EL (cell line): ENCODE measurements at places on chromosomes 2 and 18.
A peak's percentile ranks its signal among the peaks of the same experiment; 100 is the strongest.

DNA sequence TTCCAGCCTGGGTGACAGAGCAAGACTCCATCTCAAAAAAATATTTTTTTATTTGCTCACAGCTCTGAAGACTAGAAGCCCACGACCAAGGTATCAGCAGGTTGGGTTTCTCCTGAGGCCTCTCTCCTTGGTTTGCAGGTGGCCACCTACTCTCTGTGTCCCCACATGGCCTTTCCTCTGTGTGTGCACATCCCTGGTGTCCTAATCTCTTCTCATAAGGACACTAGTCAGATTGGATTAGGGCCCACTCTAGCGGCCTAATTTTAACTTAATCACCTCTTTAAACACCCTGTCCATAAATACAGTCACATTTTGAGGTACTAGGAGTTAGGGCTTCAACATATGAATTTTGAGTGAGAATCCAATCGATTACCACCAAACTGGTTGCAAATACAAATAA, 2.0 kb upstream of the RAB3GAP1 start:
- no peak for DNase-seq

GRCh38 chr18:74496508-74497323, 553 bp downstream of the CNDP2 start:
- DNase-seq = peak; percentile 65

DNA sequence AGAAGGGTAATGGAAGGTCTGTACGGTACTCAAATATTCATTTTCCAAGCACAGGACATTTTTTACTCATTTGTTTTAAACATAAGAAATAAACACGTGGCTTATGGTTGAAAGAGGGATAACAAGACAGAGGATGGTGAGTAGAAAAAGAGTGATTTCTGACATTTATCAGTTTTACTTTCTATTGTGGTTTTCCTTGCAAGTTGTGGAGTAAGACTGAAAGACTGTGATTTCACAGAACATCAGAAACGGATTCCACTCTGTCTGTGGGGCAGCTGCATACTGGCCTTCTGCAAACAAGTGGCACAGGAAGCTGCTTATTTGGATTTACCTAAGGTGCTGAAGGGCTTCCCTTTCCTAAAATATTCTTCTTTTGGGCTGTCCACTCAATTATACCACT, 122.2 kb upstream of the ITGB6 start:
- no peak for DNase-seq

DNA sequence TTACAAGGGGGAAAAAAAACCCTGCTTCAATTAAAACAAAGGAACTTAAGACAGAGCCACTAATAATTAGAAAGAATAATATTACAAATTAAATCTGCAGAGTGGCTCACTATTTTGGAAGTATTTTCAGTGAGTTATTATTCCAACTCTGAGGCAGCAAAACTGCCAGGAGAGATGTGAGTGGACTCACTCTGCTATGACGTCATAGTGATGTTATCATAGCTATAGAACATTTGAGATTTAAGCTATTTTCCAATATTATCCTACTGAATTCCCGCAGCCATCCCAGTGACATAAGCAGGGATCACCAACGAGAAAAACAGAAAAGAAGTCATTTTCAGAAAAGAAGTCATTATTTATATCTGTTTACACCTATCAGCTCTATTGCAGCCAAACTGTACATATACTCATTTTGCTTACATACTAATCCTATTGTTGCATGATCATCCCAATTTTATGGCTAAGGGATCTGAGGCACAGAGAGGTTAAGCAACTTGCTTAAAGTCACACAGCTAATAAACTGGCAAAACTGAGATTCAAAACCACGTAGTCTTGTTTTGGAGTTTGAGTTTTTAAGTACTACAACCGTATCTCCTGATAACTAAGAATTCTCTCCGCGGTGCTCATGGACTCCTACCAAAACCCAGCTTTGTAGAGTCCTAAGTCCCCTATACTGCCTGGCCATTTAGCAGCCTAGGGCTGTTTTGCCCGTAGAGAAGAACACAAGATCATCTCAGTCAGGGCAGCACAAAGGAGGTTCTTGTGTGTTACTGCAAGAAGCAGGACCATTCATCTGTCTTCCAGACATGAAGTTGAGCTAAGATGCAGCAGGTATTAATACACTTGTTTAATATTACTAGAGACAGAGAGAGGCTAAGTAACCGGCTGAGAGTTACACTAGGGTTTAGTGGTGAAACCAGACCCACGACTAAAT, 299.8 kb downstream of the TCF4 start:
- no peak for DNase-seq

- DNase-seq = no peak
These were observed 55.3 kb upstream of the CHST9 start for GRCh38 chr18:27240383-27240782.

- peak; percentile 13 for DNase-seq
These were observed 1.3 kb upstream of the LRP2 start for GRCh38 chr2:169363560-169364150.

- DNase-seq = no peak
These were observed 234.3 kb downstream of the ALK start for GRCh38 chr2:29687121-29687520.

- no peak for DNase-seq
These were observed 187.3 kb downstream of the SNTG2 start for GRCh38 chr2:1137913-1138391.

DNA sequence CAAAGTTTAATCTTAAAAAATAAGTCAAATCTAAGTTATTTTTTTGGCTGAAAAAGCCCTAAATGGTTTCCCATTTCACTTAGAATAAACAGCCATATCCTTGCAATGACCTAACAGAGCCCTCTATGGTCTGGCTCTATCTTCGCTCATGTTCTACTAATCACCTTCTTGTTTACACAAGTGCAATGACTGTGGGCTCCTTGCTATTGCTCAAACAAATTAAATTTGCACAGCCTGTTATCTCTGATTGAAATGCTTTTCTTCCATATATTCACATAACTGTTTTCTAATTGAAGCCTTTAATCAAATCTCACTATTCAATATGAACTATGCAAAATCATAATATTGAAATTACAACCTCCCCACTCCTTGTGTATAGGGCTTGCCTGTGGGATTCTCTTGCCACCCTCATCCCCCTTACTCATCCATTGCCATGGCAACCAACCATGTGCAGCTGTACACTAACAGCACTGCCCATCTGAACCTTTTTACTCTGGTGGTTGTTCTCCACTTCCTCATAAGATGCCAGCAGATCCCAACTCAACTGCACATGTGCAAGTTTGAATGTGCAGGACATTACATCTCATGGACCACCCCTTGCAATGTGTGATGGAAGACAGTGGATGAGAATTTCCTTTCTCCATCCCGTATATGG, 1083.2 kb downstream of the SOCS6 start:
- no peak for DNase-seq

DNA sequence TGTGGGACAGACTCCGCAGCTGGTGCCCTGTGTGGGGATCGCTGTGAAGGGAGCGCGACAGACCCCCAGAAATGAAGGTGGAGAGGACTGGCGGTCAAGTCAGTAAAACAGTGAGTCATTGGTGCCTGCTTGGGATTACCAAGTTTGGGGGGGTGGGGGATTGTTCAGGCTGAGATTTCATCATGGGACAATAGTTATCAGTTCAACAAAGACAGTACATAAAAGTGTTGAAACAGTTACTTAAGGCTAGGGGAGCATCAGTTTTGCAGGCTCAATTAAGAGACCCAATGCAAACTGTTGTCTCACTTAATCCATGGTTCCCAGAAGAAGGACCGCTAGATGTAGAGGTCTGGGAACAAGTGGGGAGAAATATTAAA, 42.4 kb upstream of the PDK1 start:
- DNase-seq = no peak

- DNase-seq = no peak
These were observed 166.5 kb downstream of the RTP5 start for GRCh38 chr2:242035858-242036652.

DNA sequence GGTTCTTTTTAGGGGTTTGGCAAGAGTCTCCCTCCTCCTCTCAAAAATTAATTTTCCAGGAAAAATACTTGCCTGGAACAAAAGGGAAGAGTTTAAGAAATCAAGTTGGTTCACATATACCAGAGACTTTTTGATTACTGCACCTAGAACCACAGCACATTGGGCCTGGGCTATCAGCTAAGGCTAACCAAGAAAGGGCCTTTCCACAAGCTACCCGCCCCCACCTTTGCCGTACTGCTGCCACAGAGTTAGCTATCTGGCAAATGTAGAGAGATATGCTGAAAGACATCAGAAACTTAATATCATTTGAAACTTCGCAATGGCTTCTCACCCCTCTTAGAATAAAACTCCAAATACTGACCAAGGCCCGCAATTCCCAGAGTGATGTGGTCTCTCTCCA, 76.9 kb downstream of the AAK1 start:
- DNase-seq = no peak

DNA sequence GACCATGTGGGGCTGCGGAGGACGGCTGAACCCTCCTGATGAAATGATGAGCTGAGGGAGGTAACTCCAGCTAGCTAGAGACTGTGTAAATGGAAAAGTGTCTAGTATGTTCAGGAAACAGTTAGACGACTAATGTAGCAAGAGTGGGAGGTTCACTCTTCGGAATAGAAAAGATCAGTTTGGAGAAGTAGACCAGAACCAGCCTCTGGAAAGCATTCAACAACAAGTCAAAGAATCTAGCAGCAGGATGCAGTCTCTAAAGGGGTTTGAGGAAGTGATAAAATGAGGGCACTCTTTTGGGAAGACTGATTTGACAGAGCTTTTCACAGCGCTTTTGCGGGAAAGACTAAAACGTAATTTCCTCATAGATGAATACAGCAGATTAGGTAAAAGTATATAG, 79.6 kb downstream of the GAREM1 start:
- no peak for DNase-seq

DNA sequence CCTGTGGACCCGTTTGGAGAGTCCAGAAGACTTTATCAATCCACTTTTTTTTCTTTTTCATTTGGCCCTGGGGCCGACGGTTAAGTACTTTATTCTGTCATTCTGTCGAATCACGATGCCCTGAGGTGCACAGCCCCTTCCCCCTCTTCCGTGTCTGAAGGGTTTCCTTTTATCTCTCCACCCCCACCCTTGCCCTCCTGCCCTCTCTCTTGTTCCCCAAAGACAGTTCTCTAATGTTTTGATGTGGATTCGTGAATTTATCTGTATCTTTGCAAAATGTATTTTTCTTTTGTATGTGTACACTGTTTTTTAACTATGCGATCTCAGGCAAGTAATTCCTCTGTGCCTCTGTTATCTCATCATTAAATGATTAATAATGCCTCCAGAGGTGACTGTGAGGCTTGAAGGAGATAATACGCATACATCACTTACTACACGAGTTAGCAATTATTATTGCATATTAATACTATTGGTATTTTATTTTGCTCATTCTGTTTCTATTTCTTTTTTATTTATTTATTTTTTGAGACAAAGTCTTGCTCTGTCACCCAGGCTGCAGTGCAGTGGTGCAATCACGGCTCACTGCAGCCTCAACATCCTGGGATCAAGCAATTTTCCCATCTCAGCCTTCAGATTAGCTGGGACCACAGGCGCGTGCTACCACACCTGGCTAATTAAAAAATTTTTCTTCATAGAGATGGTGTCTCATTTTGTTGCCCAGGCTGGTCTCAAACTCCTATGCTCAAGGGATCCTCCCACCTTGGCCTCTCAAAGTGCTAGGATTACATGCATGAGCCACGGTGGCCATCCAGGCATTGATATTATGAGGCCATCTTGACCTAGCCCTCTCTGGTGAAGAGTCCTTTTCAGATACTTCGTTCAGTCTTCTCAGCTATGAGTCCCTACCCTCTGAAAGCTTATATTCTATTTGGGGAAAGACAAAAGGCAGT, 1.4 kb upstream of the CASP8 start:
- no peak for DNase-seq

GRCh38 chr2:118449401-118449800, 361.1 kb downstream of the INSIG2 start:
- no peak for DNase-seq

DNA sequence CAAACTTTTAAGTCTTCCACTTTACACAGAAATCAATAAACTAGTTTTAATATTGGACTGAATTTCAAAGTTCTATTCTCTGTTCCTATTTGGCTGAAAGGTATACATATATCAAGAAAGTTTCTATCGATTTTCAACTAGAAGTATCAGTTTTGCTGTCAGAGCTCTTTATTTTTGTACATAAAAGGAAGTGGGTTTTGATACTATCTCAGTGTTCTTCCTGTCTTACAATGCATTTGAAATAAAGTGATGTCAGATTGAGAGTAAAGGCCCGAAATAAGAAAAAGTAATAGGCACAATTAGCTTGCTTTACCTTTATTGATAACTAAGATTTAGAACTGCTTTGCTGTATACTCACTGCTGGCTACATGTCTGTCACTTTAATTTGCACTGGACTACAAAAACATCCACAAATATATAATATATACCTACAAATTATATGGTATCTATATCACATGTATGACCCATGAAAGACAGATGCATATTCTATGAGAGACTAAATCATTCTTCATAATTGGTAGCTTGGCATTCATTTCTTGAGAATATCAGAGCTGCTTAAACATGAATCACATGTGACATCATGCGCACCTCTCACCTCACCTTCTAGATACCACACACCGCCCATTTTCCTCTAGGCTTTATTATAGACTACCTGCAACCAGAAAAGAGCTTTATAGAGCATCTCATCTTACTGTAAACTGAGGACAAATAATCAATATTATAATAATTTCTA, 83.6 kb downstream of the ASXL2 start:
- DNase-seq = no peak

DNA sequence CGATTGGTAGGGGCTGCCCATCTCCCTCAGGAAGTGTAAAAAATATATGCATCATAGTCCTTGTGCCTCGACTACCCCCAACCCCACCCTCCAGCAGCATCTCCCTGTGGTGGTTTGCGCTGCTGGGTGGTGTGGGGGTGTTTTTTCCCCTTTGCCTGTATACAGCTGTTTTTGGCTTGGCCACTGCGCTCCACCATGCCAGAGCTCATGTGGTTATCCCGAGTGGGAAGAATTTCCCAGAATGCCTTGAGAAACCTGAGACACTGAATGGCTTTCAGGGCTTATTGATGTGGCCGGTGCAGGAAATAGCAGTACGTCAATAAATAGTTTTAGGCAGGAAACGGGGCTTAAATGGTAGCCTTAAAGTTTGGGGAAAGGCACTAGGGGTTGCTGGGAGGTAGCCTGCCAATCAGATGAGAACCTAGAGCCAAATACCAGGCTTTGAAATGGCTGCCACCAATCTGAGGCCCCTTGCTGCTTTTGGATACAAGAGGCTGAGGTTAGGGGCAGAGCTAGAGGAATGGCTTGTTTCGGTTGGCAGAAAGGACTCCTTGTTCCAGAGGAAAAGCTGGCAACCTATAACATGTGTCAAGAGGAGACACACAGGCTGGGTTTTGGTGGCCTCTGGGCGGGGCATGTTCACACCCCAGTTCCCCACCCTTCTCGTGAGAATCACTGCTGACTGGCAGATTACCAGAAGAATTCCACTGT, 144.1 kb downstream of the SMAD7 start:
- DNase-seq = peak; percentile 14

- no peak for DNase-seq
These were observed 44.9 kb downstream of the MRPL35 start for GRCh38 chr2:86243950-86244733.
